SK-N-SH (cell line): ENCODE measurements at places on chromosomes 1 and 21.
A peak's percentile ranks its signal among the peaks of the same experiment; 100 is the strongest.

DNA sequence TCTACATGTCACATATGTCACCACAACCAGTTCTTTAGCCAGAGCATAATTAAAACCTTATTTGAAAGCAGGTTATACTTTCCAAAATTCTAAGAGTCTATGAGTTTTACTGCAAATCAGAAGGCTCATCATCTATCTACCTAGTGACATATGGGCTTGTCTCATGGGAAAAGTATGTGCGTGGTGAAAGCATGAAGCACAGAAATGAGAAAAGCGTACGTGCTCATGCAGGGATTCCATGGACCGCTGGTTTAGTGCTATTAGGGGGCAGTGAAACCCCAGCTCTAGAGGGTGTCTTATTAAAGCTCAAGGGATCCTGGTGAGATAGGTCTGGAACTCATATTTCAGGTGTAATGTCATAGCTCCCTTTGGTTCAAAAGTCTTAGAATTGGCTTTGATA is 50.2 kb downstream of the FAM163A start:
- no peak for DNase-seq

DNA sequence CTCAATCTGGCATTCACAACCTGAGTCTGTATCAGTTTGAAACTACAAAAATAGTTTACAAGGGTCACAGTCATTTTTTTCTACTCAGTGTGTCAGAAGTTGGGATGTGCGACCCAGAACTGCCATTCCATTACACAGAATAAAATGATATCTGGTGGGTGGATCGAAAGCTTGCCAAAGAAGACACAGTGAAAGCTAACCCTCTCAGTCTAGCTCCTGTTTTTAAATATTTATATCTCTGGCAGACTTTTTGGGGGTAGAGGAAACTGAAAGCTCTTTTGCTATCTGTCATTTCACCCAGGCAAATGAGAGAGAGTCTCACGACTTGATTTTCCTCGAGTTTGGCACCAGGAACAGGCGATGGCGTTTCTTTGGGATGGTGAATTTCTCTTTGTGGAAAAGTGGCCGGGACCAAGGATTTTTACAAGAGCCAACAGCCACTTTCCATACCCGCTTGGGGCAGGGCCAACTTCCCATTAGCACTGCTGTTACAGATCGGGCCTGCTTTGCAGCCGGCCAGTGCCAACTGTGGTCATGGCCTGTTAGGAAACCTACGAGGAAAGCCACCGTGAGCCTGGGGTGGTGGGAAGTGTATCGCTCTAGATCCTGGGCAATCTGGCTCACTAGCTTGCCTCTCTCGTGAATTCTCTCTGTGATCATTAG is 185.5 kb upstream of the NFIA start:
- DNase-seq = no peak

- DNase-seq = no peak
Observed at GRCh38 chr1:45490121-45490625, 790 bp downstream of the TESK2 start.

DNA sequence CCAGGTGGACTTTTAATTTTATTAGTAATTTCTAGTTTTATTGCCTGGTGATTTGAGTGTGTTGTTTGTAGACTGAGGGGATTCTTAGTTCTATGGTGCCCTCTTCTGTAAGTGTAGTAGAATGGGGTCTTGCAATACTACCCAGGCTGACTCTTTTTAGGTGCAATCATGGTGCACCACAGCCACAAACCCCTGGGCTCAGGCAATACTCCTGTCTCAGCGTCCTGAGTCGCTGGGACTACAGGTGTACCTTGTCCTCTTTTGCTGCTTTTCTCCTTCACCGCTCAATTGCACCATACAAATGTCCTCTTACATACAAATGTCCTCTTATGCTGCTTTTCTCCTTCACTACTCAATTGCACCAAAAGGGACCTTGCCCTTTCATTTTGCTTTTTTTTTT is 43.1 kb downstream of the SCP2 start:
- peak; percentile 38 for DNase-seq

- no peak for DNase-seq
Observed at GRCh38 chr1:245148861-245149260, 5.9 kb upstream of the KIF26B start.

DNA sequence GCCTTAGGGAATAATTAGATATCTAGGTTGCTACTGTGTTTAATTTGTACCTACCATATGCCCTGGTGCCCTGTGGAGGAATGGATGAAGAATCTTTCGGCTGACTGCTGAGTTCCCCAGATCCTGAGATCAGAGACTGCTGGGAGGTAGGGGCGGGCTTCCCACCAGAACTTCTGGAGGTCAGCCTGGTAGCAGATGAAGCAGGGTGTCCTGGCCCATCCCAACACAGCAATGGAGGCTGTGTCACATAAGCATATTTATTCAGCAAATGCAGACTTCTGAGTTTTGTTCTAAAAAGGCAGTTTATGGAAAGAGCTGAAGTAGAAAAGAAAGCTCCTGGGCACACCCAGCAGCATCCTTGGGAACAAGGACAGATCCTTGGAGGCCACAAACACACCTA is 74.0 kb downstream of the KRTAP19-8 start:
- DNase-seq = no peak

- DNase-seq = no peak
Observed at GRCh38 chr1:229479660-229480399, 28.3 kb downstream of the NUP133 start.

GRCh38 chr1:21641537-21641936 is 27.6 kb downstream of the RAP1GAP start:
- DNase-seq = no peak

DNA sequence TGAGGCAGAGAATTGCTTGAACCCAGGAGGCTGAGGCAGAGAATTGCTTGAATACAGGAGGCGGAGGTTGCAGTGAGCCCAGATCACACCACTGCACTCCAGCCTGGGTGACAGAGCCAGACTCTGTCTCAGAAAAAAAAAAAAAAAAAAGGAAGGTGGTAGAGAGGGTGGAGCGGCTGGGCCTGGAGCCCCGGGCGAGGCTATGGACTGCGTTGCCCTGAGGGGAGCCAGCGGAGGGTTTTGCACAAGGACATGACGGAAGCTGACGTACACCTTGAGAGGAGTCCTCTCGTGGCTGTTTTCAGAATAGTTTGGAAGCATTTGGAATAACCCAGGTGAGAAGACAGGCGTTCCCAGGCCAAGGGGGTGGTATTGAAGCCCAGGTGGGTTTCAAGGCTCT is 6.9 kb upstream of the FBLIM1 start:
- DNase-seq = no peak

DNA sequence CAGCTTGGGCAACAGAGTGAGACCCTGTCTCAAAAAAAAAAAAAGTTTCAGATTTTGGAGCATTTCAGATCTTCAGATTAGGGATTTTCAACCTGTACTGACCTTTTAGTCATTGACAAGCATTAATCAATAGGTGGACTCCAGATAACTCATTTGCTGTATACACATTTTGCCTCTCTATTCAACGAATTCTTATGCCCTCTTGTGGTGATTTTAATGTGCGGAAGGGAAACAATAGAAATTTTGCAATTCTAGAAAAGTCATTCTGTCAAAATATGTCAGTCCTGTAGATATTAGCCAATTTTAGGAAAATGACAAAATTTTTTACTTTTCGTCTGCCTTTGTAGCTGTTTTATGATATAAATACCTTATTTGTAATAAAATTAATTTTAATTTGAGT is 11.6 kb upstream of the OR2G2 start:
- peak; percentile 10 for DNase-seq

DNA sequence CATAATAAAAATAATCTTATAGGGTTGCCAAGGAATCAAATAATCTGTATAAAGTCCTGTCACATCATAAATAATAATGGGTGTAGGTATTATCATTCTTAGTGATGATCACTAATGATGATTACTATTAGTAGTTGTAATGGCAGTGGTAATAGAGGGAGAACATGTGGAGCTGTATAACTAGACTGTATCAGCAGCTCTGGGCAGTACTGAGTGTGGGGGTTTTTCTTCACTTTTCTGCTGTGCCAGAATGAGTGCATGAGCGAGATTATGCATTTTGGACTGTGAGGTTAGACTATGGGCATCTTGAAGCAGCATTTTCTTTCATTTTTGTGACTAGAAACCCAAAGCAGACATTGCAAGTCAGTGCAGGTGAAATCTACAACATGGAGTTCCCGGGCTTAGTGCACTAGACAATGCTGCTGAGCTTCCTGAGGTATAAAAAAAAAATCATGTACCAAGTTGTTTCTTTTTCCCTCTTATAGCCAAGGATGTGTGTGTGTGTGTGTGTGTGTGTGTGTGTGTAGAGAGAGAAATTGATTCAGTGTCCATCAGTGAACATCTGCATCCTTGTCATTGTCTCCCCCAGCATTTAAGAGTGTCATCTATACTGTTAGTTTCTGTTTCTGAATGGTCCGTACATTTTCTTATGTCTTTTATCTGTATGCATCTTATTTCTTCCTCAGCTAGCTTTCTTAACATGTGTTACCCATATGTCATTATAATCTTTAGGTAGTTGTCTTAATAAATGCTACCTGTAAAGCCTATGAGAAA is 86.6 kb downstream of the GIPC2 start:
- DNase-seq = no peak

- DNase-seq = no peak
Observed at GRCh38 chr1:203512848-203513584, 19.1 kb downstream of the OPTC start.

- DNase-seq = no peak
Observed at GRCh38 chr1:26582836-26583460, 53.4 kb downstream of the RPS6KA1 start.
